ENCODE measurements at places on chromosomes 3 and 15.

DNA sequence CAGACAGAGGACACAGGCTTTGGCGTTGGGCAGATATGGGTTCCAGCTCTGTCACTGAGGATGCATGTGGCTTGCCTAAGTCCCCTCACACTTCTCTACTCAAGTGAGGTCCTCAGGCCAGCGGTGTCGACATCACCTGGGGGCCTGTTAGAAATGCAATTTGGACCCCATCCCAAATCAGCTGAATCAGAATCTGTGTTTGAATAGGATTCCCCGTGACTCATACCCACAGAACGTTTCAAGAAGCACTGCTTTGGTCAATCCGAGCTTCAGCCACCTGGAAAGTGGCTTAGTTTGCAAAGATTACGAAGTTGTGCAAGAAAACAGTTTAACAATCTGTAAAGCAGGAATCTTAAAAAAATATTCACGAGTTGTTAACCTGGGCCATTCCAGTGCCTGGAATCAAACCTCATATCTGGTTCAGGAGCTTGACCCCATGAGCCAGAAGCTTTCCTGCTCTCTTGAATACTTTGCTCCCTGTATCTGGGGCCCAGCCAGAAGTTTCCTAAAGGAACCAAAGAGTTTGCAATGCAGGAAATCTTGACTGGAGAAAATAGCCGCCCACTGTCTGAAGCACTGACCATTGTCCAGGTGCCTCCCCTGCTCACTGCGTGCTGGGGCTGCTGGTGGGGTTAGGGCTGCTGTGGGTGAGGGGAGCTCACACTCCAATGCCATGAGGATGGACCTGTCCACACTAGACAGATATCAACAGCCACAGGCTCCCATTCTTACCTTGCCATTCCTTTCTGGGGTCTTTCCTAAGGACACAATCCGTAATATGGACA lies 208.5 kb upstream of the LINGO1 start:
- no peak for DNase-seq

DNA sequence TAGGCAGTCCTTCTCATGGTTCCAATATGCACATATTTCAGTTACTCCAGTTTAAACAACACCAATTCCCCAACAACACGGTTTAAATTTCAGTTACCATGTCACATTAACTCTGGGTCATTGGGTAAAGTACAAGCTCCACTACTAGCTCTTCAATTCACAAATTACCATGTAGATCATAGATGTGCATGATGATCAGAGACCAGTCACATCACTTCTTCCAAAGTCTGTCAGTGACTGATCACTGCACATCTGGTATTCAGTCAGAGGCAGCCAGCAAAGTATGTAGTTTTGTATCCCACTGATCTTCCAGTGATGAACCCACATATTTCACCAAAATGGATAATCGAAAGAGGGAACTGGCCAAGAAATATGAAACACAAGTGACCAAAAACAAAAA lies 978.4 kb upstream of the CFAP20DC start:
- no peak for DNase-seq

- no peak for DNase-seq
Measured at GRCh38 chr15:91780387-91780786, 73.1 kb upstream of the SLCO3A1 start.

GRCh38 chr3:46154311-46154710 lies 53.8 kb downstream of the CCR1 start:
- DNase-seq: no peak

- DNase-seq: no peak
Measured at GRCh38 chr15:35299059-35299735, 214.1 kb upstream of the NANOGP8 start.

DNA sequence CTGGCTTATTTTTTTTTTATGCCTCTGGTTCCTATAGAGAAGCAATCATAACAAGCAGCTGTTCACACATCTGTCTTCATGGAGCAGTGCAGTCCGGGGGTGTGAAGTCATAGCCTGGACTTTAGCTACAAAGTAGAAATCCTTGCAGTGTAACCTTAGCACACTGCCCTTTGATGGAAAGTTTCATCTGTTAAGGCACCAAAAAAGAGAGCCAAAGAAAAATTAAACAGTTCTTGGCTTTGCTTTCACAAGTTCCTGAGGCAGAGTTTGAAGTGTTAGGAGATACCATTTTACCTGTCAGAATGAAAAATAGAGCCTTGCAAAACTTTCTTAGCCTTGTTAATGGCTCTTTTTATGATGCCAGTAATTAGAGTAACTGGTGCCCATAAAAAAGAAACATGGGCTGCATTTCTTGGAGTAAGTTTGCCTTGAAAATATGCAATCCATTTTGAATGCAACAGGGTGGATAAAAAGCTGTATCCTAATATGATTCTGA lies 84.1 kb downstream of the PIK3R4 start:
- DNase-seq: no peak

- DNase-seq: no peak
Measured at GRCh38 chr3:23019596-23020300, 183.4 kb upstream of the UBE2E2 start.

DNA sequence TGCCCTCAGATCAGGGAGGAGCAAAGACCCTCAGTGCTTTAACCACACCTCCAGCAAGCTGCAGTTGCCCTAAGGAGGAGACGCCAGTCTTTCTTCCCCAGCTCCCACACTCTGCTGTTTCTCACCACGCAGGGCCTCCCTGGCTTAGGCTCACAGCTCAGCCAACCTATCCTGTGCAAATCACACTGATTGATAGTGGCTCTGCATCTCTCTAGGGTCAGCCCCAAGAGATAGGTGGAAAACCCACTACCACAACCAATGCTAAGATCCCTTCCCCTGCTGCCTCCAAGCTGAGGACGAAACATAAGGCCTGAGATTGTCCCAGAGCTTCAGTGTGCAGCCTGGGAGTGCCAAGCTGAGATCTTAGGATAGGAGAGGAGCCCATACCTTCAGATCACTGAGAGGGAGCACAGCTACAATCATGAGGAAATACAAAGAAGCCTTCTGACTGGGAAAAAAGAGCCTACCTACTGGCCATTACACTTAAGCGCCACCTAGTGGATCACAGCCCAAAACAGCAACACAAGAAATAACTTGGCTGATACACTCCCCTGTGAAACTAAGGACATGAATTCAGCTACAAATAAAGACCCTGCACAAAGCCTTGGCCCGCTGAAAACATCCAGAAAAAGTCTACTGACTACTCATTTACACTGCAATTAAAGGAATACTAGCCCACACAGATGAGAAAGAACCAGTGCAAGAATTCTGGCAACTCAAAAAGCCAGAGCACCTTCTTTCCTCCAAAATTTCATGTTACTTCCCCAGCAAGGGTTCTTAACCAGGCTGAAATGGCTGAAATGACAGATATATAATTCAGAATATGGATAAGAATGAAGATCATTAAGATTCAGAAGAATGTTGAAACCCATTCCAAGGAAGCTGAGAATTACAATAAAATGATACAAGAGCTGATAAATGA lies 271.5 kb upstream of the DCBLD2 start:
- DNase-seq: peak; percentile 62

- no peak for DNase-seq
Measured at GRCh38 chr15:70023064-70023768, 74.5 kb downstream of the TLE3 start.

DNA sequence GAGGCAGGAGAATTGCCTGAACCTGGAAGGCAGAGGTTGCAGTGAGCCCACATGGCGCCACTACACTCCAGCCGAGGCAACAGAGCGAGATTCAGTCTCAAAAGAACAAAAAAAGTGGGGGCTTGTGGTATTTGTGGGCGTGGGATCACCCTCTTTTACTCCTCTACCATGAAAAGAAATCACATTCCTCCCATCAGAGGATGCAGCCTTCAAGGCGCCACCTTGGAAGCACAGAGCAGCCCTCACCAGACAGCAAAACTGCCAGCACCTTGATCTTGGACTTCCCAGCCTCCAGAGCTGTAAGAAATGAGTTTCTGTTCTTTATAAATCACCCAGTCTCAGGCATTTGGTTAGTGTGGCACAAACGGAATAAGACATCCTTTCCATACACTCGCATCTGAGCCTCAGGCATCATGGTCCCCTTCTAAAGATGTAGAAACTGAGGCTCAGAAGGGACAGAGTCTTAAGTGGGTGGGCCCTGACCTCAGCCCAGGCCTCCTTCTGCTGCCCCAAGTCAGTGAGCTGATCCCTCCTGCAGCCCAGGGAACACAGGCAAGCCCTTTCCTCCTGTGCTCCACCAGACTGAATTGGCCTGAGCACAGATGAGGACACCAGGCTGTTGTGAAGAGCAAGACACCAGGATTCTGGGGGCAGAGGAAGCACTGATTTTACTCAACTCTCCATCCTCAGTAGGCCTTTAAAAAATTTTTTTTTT lies 201.7 kb upstream of the LINGO1 start:
- no peak for DNase-seq

DNA sequence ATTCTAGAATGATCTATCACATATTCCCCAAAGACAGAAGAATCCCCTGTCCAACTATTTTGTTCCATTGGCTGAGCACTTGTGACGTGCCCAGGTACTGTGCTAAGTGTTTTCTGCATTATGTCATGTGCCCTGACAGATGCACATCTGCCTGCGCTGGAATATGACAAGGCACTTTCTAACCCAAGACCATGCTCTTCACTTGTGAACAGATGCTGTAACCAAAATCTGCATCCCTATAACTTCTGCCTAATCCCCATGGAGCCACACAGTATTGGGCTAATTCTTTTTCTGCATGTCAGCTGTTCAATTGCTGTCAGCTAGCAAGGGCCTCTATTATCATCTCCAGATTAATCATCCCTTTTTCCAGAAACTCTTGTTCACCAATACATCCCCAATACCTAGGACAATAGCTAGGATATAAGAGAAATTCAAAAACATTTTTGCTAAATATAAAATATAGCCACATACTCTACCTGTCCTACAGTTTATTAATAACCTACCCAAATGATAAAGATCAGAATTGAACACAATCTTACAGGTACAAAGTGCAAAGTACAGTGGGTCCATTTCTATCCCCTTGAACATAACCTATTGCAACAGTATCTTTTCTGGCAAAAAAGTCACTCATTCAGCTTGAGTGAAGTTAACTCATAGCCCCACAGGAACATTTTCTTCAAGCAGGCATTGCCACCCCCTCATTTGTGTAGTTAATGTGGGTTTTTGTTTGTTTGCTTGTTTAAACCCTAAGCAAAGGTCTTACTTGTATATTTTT lies 109.4 kb upstream of the LRRN1 start:
- DNase-seq: no peak

GRCh38 chr3:14199641-14200040 lies 21.0 kb downstream of the LSM3 start:
- DNase-seq: no peak

Measured in tibial nerve (tissue), 4 donors.